ENCODE measurements at places on chromosomes 12 and 14. TPM values are rescaled to one million over a fixed set of nuclear protein-coding genes. Genes with fewer than 3 reads are reported as not detected.

Gene RPL10L
- not detected for total RNA-seq

Gene MIS18BP1
- 26.1 TPM for total RNA-seq

Gene RPGRIP1
- 0.49 TPM for total RNA-seq

Gene AMDHD1
- total RNA-seq = 0.39 TPM

Gene TMEM233
- total RNA-seq = 2.4 TPM

Gene SMCO2
- not detected for total RNA-seq

Gene IL31
- not detected for total RNA-seq

Gene MORN3
- total RNA-seq = 1.8 TPM
